ENCODE measurements at places on chromosomes 7 and 10.
A peak's percentile ranks its signal among the peaks of the same experiment; 100 is the strongest.

DNA sequence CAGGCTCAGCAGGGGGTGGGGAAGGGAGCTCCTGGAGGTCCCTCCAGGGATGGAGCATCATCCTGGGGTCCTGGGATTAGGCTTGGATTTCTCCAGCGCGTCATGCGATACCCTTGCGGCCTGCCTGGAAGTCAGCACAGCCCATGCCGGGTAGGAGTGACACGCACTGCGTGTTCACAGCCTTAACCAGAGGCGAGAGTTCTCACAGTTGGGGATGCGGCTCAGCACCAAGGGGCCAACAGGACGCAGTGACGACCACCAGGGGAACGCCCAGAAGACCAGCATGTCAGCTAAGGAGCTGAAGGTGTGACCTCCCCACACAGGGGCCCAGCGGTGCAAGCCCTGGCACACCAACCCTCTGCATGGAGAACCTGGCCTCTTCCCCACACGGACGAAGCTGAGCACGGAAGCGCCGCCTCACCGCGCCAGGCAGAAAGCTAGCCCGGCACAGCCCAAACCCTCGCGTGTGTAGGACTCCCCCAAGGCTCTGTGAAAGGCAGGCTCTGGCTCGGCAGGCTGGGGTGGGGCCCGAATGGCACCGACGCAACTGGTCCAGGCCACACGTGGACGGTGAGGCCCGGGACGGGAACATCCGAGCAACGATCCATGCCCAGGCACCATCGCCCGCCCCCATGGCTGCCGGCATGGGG is 198.6 kb downstream of the ELFN1 start:
- DNase-seq: no peak

DNA sequence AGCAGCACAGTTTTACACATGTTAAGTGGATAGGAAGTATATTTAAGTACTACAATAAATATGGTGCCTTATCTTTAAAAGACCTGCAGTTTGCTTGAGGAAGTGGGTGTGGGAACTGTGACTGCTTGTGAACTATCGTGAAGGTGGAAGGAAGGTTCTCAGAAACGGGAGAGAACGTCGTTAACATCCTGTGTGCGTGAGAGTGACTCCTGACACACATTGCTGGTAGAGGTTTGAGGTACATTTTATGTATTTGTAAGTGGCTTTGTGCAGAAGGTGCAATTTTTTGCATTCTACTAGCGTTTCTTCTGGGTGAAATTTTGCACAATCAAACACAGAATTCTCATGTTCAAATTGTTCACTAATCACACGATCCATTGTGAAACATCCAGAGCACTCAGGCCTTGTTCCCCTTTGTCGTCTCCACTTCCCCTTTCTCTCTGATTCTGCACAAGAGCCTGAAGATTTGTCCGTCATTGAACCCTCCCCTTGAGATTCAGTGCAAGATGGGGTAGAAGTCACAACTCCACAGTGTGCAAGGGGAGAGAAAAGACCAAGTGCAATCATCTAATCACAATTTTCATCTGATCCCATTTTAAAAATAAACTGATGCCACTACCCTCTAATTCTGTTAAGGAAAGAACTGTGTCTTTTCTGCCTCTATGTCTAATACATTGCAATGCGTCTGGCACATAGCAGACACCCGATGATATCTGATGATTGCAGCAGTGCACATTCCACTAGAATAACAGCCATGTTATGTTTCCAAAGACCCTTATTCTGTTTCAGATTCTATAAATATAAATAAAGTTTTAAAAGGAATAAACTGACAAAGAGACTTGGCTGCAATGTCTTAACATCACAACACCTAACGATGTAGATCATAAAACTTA is 279.9 kb downstream of the NEBL start:
- DNase-seq: no peak

DNA sequence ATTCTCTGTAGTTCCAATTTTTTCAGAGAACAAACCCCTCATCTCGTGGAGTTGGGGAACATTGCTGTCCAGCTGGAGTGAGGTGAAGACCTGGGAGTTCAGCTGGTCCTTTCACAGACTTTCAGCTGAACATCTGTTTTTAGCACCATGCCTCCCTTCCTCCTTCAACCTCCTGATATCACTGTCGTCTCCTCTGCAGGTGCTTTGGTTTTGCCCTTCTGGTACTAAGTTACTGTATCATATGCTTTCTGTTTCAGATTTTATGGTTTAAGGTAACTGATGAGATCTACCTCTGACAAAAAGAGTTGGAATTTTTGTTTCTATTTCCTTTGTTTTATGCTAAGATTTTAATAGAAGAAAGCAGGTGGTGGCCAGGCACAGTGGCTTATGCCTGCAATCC is 102.9 kb downstream of the ZNF438 start:
- DNase-seq: no peak

GRCh38 chr10:30436191-30436611 is 2.2 kb downstream of the MAP3K8 start:
- DNase-seq: no peak

- DNase-seq: peak; percentile 49
These were observed 44.9 kb downstream of the BAMBI start for GRCh38 chr10:28722065-28722803.

DNA sequence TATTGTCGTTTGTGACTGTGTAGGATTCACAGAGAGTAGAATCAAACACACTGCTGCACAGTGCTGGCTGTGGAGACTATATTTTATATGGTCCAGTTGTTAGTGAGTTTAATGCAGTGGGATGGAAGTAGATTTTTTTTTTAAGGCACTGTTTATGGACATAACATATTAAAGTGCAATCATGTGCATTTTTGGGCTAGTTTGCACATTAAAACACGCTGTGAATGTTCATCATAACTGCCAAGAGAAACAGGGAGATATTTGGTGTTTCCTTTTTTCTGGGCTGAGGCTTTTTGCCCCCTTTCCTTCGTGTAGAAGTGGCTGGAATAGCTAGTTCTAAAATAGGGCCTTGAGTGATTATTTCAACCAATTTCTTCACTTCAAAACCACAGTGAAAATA is 139.2 kb downstream of the MYOF start:
- DNase-seq: no peak

GRCh38 chr7:129370812-129371211 is 63.4 kb upstream of the STRIP2 start:
- DNase-seq: no peak

DNA sequence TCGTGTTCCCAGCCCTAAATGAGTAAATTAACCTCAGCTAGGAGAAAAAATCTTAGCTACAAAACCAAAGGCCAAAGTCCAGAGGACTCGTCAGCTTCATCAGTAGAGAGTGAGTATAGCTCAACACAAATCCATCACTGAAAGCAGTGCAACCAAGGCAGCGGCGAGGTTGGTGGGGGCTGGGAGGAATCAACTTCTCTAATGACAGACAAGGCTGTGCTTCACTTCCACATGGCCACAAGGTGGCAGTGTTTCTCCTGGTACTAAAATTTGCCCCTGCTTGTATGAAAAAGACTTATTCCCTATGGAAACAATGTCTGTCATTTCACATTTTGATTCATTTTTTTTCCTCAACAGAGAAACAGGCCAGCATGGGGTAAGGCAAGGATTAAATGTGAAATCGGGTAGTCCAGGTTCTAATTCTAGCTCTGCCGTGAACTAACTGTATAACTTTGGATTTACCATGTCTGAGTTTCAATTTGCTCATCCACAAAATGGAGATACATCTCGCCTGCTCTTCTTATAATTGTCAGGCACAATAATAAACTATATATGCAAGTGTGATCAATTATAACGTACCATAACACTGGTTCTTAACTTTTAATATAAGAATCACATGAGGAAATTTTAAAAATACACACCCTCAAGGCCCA is 39.3 kb downstream of the FAS start:
- DNase-seq: peak; percentile 57

GRCh38 chr7:31432836-31433340 is 81.0 kb upstream of the ITPRID1 start:
- peak; percentile 5 for DNase-seq

DNA sequence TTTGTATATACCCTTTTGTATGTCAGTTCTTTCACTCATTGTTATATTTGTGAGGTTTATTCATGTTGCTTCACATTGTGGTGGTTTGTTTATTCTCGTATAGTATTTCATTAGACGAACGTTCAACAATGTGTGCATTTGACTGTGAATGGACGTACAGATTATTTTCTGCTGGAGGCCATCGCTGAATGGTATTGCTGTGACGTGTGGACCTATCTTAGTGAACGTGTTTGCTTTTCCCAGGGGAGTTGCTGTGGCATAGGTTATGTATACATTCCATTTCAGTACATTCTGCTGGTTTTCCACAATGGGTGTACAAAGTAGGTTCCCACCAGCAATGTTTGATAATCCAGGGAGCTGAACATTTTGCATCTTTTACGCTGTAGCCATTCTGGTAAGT is 31.1 kb upstream of the PLEKHS1 start:
- no peak for DNase-seq

DNA sequence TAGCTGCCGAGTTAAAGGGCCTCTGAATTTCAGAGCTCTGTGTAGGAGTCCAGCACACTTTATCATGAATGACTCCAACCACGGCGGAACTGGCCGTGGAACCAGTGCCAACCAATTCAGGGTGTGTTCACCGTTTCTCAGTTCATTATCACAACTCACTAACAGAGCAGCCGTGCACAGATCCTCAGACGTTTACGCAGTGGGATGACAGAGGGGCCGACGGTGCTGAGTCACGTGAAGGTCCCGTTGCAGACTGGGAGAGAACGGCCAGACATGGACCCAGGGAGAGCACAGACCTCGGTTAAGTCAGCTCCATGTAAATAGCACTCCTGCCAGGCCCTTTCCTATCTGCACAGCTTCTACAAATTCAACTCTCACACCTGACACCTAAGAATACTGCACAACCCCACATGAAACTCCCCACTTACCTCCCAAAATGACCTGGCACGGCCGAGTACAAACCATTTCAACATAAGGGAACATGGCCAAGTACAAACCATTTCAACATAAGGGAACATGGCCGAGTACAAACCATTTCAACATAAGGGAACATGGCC is 95.5 kb downstream of the DIP2C start:
- DNase-seq: no peak

DNA sequence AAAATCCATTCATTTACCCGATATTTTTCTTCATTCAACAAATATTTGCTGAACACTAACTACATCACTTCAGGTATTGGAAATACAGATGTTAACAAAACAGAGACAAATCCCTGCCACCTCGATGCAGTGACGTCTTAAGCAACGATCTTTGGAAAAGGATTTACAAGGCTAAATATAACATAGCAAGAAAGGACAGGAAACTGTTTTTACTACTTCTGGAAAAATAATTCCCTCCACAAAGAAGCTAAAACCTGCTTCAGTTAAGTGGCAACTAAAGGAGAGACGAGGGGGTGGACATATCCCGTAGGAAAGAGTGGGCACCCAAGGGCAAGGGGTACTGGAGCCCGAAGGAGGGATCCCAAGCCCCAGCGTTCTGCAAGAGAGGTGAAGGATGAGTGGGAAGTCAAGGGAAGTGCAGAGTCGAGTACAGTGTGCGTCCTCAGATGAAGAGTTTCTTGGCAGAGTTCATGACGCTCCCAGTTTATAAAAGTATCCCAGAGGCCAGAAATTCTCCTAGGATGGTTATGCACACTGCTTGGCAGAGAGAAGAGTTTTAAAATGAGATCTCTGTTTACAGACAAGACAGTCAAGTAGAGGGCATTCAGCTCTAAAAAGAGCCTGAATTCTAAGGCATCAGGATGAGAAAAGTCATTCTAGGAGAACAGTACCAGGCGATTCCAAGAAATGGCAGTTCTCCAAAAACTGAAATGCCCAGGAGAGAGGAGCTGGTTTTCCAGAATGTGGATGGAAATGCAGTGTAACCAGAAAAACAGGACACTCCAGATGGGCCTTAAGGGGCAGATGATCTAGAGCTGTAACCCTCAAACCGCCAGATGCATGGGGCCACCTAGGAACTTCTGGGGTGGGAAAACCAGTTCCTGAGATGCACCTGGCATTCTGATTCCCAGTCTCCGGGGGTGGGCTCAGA is 97.3 kb downstream of the GRB10 start:
- DNase-seq: no peak

Measured in NCI-H1105 treated with DMSO at 0.1 percent for 48 hours (cell line).